Activated T-helper 1 cell treated with anti-CD3 and anti-CD28 coated beads, Interleukin-2, amount 50 U/mL, for 16 hours (primary cell): ENCODE measurements at places on chromosomes 16 and 17.

- no peak for DNase-seq
Measured at GRCh38 chr17:6138761-6139446, 68.7 kb downstream of the WSCD1 start.

GRCh38 chr16:47884116-47884725, 271.6 kb downstream of the ABCC12 start:
- DNase-seq, result no peak

GRCh38 chr16:55571-56136, 2.0 kb downstream of the SNRNP25 start:
- no peak for DNase-seq

- no peak for DNase-seq
Measured at GRCh38 chr17:57329380-57330214, 73.3 kb downstream of the MSI2 start.

GRCh38 chr16:73046202-73046848, 1.6 kb downstream of the ZFHX3 start:
- DNase-seq, result no peak

GRCh38 chr17:22270381-22270780, 578.1 kb downstream of the KCNJ18 start:
- no peak for DNase-seq
